ENCODE measurements at places on chromosomes 13 and 19. TPM values are rescaled to one million over a fixed set of nuclear protein-coding genes. Genes with fewer than 3 reads are reported as not detected.

The DENND1C gene
- total RNA-seq = 3.1 TPM

The LILRB2 gene
- total RNA-seq = 2.6 TPM

The ZNF382 gene
- total RNA-seq = 7.9 TPM

The SERPINE3 gene
- total RNA-seq = 0.31 TPM

The LILRB3 gene
- 5.6 TPM for total RNA-seq

The CYP4F22 gene
- total RNA-seq = 19.8 TPM

The CYP4F11 gene
- 9.3 TPM for total RNA-seq

The ZNF845 gene
- 9.2 TPM for total RNA-seq

The ACER1 gene
- not detected for total RNA-seq

The LHB gene
- total RNA-seq = not detected

The PROSER3 gene
- 51.1 TPM for total RNA-seq

The FCHO1 gene
- 4.8 TPM for total RNA-seq

Measured in ureter (tissue), 1 donor.